ENCODE measurements at places on chromosomes 12 and 14.

DNA sequence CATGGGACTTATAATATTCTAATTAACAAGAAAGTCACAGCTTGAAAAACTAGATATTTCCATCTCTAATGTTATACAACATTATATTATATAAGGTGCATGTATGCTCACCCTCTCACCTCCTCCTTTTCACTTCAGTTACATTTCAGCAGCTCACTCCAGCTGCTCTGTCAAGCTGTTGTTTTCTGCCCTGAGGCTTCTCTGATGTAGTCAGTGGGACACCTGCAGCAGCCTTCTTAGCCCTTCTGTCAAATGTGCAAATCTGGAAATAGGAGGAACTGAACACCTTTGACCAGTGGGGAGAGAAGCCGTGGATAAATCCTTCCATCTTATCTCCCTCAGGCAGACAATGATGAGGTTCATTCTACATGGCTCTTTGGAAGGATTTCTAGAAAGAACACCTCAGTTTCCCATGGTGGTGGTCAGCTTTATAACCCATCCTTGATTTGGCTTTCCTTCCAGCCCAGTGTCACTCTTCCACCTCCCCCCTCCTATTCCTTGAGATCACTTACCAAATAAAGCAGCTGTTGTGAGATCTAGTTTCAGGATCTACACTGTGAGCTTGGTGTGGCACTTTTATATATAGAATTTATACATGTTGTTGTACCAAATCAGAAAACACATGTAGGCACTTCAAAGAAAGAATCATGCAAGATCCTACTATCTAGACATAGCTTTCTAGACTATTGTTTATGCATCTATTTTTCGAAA, 79.6 kb upstream of the STK38L start:
- no peak for DNase-seq

DNA sequence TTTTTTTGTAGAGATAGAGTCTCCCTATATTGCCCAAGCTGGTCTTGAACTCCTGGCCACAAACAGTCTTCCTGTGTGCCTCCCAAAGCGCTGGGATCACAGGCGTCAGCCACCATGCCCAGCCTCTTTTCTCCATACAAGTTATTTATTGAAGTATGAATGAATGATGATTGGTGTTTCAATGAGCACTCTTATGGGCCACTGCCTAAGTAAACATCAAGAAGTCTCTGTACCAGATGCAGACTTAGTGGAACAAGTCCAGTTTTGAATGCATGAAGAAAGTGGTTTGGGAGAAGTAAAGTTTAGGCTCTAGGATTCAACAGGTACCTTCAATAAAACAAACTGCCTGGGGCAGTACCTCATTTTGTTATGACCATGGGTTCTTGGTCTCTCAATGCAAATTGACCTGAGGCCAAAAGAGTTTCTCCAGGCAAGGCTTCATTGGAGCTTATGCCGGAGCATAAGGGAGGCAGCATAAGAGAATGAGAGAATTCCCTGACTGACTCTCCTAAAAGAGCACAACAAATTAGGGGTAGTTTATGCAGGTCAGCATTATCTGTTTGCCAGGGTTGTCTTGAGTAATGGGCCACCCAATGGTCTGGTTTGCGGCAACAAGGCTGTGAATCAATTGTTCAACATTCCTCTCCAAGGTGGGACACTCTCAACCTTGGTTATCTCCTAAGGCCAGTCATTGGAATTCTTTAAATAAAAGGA, 1.1 kb upstream of the GMFB start:
- no peak for DNase-seq

DNA sequence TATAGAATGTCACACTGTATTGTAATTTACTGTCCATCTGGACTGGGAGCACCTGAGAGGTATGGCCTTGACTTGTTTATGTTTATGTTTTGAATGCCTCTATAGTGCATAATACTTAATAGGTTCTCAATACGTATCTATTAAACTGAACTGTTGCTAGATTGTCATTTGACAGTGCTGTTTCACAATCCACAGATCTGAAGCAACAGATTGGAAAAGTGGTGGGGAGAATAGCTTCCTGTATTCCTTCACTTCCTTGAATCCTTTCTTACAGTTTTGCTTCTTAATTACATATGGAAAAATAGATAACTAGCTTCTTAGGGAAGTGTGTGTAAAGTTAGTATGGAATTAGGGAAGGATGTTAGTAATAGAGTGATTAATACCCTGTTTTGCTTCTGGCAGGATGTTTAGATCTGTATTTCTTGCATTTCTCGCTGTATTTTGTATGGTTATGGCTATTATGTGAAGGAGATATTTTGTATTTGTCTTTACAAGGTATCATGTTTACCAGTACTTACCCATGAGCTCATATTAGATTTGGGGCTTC, 4.5 kb downstream of the CNOT2 start:
- no peak for DNase-seq

GRCh38 chr14:65164068-65164824, 61.9 kb upstream of the MAX start:
- no peak for DNase-seq

GRCh38 chr12:79406993-79407392, 283.8 kb downstream of the PAWR start:
- no peak for DNase-seq

- no peak for DNase-seq
Measured at GRCh38 chr12:29750131-29750927, 33.4 kb downstream of the TMTC1 start.

DNA sequence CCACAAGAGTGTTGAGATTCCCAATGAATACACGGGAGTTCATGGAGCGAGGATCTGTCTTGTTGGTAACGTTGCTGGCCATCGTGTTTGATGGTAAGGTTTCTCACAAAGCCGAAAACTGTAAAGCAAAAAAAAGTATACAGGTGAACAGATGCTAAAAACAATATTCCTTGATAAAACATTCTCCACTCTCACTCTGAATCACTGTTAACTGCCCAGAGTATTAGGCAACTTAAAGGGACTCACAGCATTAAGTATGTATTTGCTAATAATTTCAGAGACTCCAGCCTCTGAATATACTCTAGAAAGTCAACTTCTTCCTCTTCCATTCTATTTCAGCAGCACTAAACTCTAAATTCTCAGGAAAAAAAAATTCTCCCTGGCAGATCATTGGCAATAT, 35.1 kb downstream of the HNRNPC start:
- DNase-seq, result no peak

DNA sequence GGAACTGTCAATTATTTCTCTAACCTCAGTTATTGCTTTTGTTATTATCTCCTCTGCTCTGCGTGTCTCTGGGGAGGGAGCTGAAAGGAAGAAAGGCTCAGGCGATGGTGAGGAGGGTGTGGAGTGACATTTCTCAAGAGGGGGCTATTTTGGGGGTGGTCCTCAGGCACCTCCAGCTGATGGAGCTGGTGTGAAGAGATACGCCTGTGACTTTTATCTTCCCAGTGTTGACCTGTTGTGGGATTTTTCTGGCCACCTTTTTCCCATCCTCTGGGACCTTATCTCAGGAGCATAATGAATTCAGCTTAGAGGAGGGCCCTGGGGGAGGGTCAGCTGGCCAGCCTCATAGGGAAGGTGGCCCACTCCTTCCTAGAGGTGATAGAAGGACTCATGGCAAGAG, 26.4 kb downstream of the KCNA5 start:
- DNase-seq, result no peak

DNA sequence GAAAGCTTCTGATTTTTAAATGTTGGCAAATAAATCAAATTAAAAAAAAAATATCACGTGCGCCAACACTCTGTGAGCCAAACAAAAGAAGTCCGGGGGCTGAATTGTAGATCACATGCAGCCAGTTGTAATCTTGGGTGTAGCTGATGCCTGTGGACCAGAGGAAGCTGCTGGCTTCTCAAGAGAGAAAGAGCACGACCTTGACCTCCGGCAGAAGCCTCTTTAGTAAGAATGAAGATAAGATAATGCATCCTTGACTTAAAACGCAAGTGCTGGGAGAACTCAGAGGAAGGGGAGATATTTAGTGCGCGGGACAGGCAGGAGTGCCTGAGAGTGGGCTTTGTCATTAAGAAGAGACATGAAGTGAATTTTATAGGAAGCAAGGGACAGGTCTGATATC, 162.8 kb upstream of the TBX3 start:
- DNase-seq, result no peak

GRCh38 chr12:65168681-65169319, 583 bp upstream of the LEMD3 start:
- no peak for DNase-seq

GRCh38 chr12:32505067-32505945, 105.9 kb downstream of the FGD4 start:
- no peak for DNase-seq

DNA sequence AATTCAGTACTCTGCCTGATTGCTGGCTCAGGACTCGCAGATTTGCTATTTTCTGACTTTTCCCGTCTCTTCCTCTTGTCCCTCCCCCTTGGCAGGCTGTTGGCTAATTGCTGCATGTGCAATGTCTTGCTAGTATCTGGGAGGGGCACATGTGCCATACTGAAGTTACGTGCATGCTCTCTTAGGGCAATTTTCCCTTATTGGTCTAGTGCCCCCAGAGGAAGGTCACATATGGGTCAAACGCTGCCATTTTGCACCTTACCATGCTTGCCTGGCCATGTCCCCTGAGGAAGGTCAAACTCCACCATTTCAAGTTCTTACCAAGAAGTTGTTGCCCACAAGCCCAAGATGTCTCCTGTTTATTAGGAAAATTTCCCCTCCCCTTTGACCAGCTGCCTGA, 13.9 kb upstream of the ERC1 start:
- no peak for DNase-seq
